ENCODE measurements at places on chromosomes 5 and 9.

DNA sequence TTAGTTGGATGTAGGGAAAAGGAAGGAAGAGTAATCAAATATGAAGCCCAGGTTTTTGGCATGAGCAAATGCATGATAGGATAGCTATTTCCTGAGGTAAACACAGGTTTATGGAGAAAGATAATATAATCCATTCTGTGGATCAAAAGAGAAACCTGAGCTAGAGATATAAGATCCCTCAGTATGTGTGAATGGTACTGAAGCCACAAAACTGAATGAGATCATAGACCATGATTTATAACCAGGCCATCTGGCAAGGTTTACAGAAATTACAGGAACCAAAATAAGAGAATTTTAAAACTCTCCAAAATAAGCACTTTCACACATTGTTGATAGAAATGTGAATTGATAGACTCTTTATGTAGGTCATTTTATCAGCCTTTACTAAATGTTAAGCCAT is 28.7 kb upstream of the ECM2 start:
- H3K27ac ChIP-seq, result no peak overlapping the region
- DNase-seq, result no peak
- no peaks in the 10 kb centered on the region for H3K36me3 ChIP-seq
- H3K27me3 ChIP-seq, result no peaks in the 10 kb centered on the region

GRCh38 chr5:173963182-173963838 is 25.7 kb upstream of the C5orf47 start:
- no peak overlapping the region for H3K27ac ChIP-seq
- no peak for DNase-seq
- no peaks in the 10 kb centered on the region for H3K36me3 ChIP-seq
- H3K27me3 ChIP-seq, result peaks cover 9% of the 10 kb centered on the region
- H3K4me3 ChIP-seq, result no peak overlapping the region
- H3K4me1 ChIP-seq, result no peaks in the 10 kb centered on the region

- no peak overlapping the region for H3K27ac ChIP-seq
- H3K4me3 ChIP-seq, result no peak overlapping the region
- H3K27me3 ChIP-seq, result peaks cover 8% of the 10 kb centered on the region
- H3K4me1 ChIP-seq, result no peaks in the 10 kb centered on the region
- H3K36me3 ChIP-seq, result no peaks in the 10 kb centered on the region
These were observed 13.6 kb upstream of the MAPK9 start for GRCh38 chr5:180305481-180305880.

GRCh38 chr5:56264417-56265025 is 31.4 kb upstream of the ANKRD55 start:
- H3K27ac ChIP-seq, result no peak overlapping the region
- H3K4me3 ChIP-seq, result no peak overlapping the region
- H3K27me3 ChIP-seq, result peaks cover 4% of the 10 kb centered on the region
- peak; percentile 17 for DNase-seq

GRCh38 chr9:8760000-8760767 is 960.6 kb upstream of the DMAC1 start:
- H3K27ac ChIP-seq, result no peak overlapping the region
- no peak overlapping the region for H3K4me3 ChIP-seq
- H3K27me3 ChIP-seq, result no peaks in the 10 kb centered on the region
- DNase-seq, result no peak

- peaks cover 56% of the 10 kb centered on the region for H3K36me3 ChIP-seq
- H3K27me3 ChIP-seq, result no peaks in the 10 kb centered on the region
- peaks cover 22% of the 10 kb centered on the region for H3K4me1 ChIP-seq
- H3K4me3 ChIP-seq, result no peak overlapping the region
- DNase-seq, result peak; percentile 20
These were observed 11.8 kb downstream of the OTULIN start for GRCh38 chr5:14676320-14676719.

GRCh38 chr9:109974143-109974917 is 194.3 kb downstream of the PALM2AKAP2 start:
- DNase-seq, result no peak
- H3K27me3 ChIP-seq, result no peaks in the 10 kb centered on the region
- H3K4me3 ChIP-seq, result no peak overlapping the region
- no peak overlapping the region for H3K27ac ChIP-seq
- H3K36me3 ChIP-seq, result no peaks in the 10 kb centered on the region
